ENCODE measurements at places on chromosomes 4 and X.

DNA sequence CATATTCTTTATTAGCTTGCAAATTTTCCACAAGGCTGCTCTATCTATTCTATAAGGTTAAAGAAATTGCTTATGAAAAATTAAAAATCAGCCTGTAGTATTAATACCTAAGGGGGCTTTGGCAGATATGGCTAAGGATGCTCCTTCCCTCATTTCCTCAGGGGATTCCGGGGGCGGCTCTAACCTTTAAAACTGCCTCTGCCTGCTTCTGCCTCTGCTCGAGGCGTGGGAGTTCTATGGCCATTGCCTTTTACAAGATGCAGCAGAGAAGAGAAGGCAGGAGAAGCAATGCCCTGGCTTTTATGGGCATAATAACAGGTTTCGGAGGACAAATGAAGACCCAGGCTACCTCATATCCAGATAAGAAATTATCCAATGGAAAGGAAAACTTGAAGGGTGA is 8.6 kb upstream of the CDKN2AIP start:
- DNase-seq = no peak

GRCh38 chr4:164779811-164780216 is 25.9 kb downstream of the SMIM31 start:
- DNase-seq = peak; percentile 3

- no peak for DNase-seq
Observed at GRCh38 chrX:129549124-129549523, 9.1 kb downstream of the OCRL start.

GRCh38 chr4:13546941-13547484 is 2.7 kb upstream of the NKX3-2 start:
- DNase-seq = no peak

DNA sequence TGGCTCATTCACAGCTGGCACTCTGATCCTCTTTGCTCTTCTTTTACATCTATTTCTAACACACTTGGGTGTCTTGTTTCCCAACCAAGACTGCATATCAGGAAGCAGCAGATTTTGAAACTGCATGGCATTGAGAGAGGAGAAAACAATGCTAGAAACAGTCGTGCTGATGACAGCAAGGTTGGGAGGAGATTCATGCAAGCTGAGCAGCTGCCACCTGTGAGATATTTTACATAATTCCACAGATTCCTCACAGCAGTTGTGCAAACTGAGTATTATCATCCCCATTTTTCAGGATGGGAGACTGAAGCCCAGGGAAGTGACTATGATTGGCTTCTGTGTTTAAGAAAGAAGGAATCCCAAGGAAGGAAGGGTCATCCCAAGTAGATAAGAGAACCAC is 105.0 kb downstream of the SLC2A9 start:
- no peak for DNase-seq

- no peak for DNase-seq
Observed at GRCh38 chrX:1182211-1182610, 30.2 kb downstream of the CRLF2 start.

DNA sequence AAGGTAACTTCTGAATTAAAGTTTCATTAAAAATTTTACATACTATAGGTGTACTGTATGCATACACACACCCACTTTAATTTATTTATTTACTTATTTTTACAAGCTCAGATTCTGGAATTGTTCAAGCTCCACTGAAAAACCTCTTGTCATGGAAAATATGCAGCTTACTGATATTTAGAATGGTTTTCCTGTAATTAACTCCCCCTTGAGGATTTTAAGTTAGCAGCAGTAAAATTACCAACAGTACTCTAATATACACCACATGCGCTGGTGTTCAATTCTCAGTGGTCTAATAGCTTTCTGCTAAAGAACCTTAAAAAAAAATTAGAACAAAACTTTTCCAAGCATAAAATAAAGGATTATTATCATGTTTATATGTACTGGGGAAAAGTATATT is 12.0 kb downstream of the MAB21L2 start:
- no peak for DNase-seq

DNA sequence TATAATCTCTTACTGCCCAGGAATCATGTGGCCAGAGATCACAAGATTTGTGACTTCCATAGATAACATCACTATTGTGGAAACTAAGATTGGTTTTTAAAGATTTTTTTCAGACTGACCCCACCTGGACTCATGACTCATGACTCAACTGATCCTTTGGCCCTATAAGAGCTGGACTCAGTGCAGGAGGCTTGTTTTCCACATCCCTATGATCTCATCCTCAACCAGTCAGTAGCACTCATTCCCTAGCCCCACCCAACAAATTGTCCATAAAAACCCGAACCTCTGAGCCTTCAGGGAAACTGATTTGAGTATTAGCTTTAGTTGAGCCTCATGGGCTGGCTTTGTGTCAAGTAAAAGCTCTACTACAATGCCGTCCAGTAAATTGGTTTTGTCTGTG is 7.9 kb upstream of the NOCT start:
- DNase-seq = no peak

GRCh38 chr4:105765690-105766407 is 57.3 kb downstream of the GSTCD start:
- DNase-seq = no peak

GRCh38 chr4:127523369-127523768 is 109.4 kb upstream of the INTU start:
- DNase-seq = no peak

GRCh38 chr4:10093801-10094552 is 22.6 kb downstream of the WDR1 start:
- peak; percentile 34 for DNase-seq

DNA sequence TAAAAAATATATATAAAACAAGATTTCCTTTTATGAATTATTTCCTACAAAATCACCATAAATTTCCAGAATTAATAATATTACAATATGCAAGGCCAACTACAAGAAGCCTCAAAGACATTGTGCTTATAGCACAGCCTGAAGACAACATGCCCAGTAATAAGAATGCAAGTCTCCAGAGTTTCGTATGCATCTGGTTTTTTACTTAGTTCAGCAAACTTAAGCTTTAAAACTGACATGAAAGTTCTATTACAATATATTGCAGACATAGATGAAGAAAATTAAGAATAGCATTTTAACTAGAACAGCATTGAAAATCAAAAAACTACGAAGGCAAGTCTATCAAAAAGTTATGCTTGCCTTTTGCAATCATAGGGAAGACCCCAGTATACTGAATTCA is 107.6 kb downstream of the PRDM5 start:
- DNase-seq = no peak

DNA sequence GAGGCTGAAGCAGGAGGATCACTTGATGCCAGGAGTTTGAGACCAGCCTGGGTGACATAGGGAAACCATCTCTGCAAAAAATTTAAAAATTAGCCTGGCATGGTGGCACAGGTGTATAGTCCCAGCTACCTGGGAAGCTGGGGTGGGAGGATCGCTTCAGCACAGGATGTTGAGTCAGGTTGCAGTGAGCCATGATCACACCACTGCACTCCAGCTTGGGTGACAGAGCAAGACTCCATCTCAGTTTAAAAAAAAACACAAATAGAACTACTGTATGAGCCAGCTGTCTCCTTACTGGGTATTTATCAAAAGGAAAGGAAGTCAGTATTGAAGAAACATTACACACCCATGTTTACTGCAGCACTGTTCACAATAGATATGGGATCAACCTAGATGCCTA is 138.7 kb downstream of the RAP1GDS1 start:
- DNase-seq = no peak

DNA sequence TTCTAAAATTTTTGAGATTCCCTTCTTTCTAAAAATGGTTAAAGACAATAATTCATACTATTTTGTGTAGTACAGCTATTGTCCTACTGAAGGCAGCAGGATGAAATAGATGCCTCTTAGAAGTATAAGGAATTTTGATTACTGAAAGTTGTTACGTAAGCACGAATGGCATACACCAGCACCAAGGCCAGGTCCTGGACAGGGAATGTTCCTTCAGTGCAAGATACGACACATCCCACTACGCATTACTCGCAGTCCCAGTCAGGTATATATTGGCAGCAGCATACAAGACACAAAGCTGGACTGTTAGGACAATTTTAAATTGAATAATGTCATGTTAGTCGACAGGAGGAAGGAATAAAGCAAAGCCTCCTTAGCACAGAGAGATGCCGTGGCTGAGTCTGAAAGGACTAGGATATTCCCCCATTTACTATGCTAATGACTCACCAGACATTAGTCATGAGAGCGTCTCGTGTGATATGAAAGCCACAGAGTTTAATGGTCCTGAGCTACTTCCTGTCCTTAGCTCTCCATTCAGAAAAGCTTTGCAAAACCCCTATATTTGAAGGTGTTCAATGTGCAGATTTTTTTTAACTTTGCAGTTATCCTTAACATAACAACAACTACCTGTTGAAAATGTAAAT is 504.3 kb downstream of the FAM133A start:
- DNase-seq = no peak

GRCh38 chr4:75099321-75099720 is 166.4 kb downstream of the PARM1 start:
- no peak for DNase-seq

GRCh38 chrX:132266583-132267355 is 47.5 kb upstream of the RAP2C start:
- no peak for DNase-seq

DNA sequence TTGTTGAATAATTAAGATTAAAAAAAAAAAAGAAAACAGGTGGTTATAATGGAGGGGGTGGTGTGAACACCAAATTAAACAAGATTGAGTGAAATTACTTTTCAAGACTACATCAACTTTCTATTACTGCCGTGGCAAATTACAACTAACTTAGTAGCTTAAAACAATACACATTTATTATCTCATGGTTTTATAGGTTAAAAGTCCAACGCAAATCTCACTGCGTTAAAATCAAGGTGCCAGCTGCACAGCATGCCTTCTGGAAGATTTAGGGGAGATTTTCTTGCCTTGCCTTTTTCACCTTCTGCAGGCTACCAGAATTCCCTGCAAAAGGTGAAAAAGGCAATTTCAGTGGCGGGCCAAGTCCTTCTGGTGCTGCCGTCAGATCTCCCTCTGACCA is 58.5 kb downstream of the ATXN3L start:
- DNase-seq = no peak

- DNase-seq = no peak
Observed at GRCh38 chrX:27241981-27242380, 221.2 kb downstream of the PPP4R3C start.

GRCh38 chr4:1783015-1783414 is 10.1 kb upstream of the FGFR3 start:
- DNase-seq = no peak

- DNase-seq = no peak
Observed at GRCh38 chr4:145818011-145818410, 120.6 kb downstream of the ZNF827 start.

GRCh38 chr4:89331686-89332544 is 24.3 kb upstream of the GPRIN3 start:
- no peak for DNase-seq

DNA sequence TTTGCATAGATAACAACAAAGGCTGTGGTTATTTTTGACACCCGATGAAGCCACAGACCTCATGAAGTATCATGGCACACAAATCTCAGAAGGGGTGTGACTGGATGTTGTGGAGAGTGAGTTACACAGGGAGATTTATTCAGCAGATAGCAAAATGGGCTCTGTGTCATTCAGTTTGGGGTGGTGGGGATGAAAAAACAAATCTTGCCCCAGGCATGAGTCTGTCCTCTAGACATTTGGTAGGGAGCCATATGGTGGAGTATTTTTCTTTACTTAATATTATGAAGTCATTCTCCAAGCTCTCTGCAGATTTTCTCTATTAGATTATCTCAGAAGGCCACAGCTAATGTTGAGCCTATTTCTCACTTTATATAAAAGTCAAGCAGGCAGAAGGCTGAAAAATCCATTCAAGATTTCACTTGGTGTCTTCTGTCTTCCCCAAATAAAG is 277.1 kb upstream of the TENM3 start:
- no peak for DNase-seq

DNA sequence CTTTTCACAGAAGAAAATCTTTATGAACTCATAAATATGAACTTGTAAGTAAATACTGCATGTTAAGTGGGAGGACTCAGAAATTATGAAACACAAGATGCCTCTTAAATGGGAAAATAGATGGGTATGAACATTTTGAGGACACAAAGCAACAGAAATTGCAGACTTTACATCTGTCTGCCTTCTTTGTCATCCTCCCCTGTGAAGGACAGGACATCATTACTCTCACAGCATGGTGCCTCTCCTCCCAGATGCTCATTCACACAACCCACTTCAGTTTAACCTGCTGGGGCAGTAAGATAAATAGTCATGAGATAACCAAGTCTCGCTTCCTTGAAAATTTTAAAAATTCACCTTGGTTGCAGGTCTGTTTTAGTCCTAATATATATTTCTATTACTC is 144.5 kb downstream of the APBB2 start:
- DNase-seq = no peak

- no peak for DNase-seq
Observed at GRCh38 chr4:9602389-9602914, 158.2 kb downstream of the DEFB131A start.

- no peak for DNase-seq
Observed at GRCh38 chrX:24799078-24799477, 105.4 kb downstream of the POLA1 start.

- DNase-seq = no peak
Observed at GRCh38 chrX:131397891-131398290, 108.8 kb upstream of the IGSF1 start.

DNA sequence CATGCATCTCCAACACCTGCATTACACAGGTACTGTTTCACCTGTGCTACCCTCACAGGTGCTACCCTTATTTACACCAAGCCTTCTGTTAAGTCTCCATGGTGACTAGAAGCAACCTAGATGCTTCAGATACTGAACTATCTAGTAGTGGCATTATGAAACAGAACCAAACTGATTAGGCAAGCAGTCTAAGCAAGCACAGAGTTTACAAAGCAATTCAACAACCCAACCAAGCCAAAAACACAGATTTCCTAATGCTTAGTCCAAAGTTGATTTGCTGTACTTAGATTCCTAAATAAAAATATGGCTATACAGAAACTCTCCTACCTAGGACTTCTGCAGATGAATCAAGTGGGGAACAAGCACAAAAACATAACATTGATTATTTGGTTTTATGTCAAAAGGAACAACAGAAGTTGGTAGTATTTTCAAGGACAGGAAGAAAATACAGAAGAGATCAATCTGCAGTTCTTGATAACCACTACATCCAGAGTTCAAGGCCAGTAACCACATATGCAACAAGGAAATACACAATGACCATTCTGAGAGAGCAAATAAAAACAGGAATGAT is 3.2 kb downstream of the TAPT1 start:
- no peak for DNase-seq

DNA sequence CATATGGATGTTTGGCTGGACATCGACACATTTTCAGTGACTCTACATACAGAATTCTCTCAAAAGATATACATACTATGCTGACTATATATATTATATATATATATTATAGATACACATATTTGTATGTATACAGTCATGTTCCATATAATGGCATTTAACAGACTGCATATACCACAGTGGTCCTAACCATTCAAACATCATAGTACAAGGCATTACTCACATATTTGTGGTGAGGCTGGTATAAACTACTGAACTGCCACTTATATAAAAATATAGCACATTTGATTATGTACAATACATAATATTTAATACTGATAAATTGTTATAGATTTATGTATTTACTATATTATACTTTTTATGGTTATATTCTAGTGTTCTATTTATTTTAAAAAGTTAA is 168.5 kb downstream of the IL15 start:
- no peak for DNase-seq

Measured in CD4-positive, alpha-beta T cell treated with Interleukin-12 subunit alpha and Interleukin-12 subunit beta, for 1 hour (primary cell).